Head of caudate nucleus (tissue), 42 donors: ENCODE measurements at places on chromosomes 1 and 21.

DNA sequence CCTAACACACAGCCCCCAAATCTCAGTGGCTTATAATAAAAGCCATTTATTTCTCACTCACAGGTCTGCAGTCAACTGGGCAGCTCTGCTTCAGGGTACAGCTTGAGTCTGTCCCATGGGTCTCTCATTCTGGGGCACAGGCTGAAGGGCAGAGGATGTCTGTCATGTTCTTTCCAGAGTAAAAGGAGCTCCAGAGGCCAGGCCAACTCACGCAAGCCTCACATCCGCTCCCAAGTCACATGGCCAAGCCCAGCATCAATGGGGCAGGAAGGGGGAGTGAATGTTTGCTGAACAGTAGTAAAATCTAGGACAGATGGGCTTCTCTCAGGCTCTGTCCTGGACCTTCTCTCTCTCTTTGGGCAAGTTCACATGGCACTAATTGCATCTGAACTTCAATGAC is 7.1 kb upstream of the SSBP3 start:
- DNase-seq: peak; percentile 79

DNA sequence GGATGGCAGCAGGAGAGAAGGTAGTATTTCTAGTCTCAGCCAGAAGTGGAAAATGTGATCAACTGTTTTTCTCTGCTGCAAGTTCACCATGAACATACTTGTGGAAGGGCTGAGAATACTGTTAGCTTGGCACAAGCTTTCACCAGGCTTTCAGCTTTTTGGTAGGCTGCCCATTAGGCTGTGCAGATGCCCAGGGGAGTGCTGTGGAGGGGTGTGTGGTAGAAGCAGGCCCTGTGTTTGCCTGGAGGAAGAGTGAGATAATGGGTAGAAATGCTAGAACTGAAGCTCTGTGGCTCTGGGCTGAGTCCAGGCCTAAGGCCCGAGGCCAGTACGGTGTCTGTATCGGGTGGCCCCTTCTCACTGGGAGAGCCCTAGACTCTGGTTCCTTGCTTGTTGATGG is 9.8 kb downstream of the DNAJC6 start:
- peak; percentile 44 for DNase-seq

DNA sequence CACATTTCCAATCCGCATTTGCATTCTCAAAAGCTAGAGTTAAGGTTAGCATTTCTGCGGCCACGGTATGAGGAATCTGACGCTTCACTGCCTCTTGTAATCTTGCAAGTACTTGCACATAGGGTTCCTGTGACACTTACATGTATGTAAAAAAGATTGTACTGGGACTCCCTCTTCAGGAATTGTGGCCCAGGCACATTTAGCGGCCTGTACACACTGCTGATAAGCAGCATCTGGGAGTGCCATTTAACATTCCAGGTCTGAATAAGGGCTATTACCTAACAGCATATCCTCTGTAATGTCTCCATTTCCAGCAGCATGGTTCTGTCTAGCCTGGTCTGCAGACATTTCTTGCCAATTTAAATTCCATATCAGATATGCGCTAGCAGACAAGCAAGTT is 75.7 kb downstream of the AXDND1 start:
- DNase-seq: no peak

DNA sequence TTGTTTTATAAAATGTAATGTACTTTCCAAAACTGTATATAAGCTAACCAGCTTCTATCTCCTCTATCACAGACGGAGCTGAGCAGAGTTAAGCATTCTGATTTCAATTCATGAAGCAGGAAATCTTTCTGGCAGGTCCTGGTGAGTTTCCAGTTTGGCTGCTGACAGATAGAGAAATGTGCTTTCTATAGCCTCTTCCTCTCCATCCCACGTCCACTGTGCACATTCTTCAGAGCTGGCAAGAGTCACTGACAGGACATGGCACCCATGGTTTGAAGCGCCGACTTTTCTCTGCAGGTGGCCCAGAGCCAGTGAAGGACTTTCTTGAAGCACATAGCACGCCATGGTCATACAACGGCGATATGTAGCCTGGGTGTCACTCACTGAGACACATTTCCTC is 52.3 kb upstream of the POU2F1 start:
- no peak for DNase-seq

- peak; percentile 12 for DNase-seq
Measured at GRCh38 chr1:91555821-91556531, 55.3 kb downstream of the CDC7 start.

DNA sequence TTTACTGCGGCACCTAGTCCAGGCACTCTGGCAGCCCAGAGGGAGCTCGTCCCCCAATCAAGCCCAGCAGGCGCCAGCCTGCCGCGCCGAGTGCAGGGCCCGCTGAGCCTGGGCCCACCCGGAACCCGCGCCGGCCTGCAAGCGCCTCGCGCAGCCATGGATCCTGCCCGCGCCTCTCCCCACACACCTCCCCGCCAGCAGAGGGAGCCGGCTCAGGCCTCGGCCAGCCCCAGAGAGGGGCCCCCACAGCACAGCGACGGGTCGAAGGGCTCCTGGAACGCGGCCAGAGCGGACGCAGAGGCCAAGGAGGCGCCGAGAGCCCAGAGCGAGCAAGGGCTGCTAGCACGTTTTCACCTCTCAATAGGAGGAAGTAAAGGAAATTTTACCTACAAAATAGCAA is 767.0 kb downstream of the MRPL39 start:
- no peak for DNase-seq

- DNase-seq: no peak
Measured at GRCh38 chr1:47662068-47662467, 224.2 kb downstream of the FOXD2 start.

DNA sequence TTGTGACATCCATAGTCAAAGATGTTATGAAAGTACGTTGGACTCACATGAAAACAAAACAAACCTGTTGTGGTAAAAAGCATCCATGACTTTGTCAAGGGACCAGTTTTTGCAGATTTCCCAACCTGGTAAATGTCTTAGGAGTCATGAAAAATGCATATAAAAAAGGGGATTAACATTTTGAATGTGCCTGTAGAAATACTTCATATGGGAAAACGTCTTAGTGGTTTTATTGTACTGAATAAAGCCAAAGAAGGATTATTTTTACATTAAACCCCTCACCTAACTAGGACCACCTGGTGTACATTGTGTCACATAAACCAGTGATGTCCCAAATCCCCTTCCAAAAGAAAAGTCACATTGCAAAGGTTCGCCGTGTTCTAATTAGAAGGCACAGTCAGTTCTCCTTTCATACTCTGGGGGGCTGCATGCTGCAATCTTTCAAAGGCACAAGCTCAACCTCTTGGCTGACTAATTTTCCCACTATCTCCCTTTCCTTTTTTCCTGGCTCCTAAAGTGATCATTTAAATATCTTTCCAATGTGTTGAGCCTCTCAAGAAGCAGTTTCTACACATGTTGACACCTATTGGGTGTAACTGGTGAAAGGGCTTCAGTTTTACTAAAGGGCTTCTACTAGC is 119.8 kb upstream of the SPAG17 start:
- no peak for DNase-seq

DNA sequence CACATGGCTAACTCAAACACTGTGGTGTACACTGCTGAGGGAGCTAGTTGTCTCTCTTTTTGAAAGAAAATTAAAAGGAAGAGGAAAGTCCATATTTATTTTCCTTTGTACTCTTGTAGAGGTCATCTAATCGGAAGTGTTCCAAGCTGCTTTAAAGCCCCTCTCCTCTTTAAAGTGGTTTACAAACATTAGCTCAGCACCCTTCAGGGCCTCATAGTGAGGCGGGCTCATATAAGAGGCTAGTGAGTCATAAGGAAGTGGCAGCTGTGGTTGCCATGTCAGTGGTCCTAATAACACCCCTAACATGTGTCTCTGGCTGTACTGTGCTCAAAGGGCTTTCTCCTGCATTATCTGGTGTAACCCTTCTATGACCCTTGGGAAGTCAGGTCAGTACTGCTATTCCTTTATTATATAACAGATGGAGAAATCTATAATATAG is 104.4 kb upstream of the SERBP1 start:
- DNase-seq: no peak

GRCh38 chr21:41956926-41957729 is 3.3 kb upstream of the C2CD2 start:
- DNase-seq: peak; percentile 24

- DNase-seq: peak; percentile 33
Measured at GRCh38 chr1:226001963-226002666, 3.0 kb upstream of the SDE2 start.

GRCh38 chr1:185843297-185843869 is 109.2 kb downstream of the HMCN1 start:
- no peak for DNase-seq

DNA sequence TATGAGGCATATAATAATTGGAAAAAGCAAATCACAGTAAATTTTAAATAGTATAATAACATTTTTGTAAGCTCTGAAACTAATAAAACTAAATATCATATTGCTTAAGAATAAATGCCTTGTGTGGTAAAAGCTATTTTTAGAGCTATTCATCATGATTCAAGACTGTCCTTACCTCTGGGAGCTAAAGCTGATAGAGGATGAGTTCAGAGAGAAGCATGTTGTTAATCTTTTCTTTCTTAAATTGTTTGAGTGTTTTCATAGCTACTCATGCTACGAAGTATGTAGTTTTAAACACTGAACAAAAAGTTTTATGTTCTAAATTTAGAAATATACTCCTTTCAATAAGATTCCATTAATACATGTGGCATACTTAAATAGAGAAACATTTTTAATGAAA is 30.5 kb downstream of the IFI16 start:
- no peak for DNase-seq

DNA sequence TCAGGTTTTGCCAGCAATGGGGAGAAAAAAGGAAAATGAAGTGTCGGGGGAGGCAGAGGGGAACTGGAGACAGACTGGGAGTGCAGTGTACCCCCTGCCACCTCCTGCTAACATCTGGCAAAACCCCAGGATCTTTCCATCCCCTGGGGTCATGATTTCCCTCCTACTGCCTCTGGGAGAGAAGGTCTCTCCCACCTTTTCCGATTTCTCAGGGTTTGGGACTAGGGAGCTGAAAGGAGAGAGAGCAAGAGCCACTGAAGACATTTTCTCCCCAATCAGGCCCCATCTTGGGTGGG is 5.1 kb downstream of the FHL3 start:
- no peak for DNase-seq

- peak; percentile 37 for DNase-seq
Measured at GRCh38 chr1:230268371-230269170, 157.6 kb downstream of the PGBD5 start.

DNA sequence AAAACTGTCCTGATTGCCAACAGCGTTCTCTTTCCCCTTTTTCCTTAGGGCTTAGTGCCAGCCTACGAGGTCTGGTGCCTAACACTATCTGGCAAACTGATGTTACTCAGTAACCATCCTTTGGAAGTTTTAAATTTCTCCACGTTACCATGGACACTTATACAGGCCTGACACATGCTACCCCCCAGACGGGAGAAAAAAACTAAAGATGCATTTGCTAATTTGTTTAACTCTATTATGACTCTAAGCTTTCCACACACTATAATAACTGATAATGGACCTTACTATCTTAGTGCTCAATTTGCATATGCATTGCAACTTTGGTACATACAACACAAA is 36.8 kb downstream of the CLCA1 start:
- DNase-seq: no peak

- DNase-seq: no peak
Measured at GRCh38 chr1:3056641-3057040, 12.4 kb upstream of the PRDM16 start.
